Right ventricle myocardium superior (tissue), 1 donor: ENCODE measurements at places on chromosomes 7 and 10. TPM values are rescaled to one million over a fixed set of nuclear protein-coding genes. Genes with fewer than 3 reads are reported as not detected.

Gene PRKCQ
- total RNA-seq = 0.30 TPM

Gene EPHA1
- 0.08 TPM for total RNA-seq

Gene TMEM130
- total RNA-seq = not detected

Gene SRRM3
- 16.3 TPM for total RNA-seq

Gene KAT6B
- total RNA-seq = 36.2 TPM

Gene GRID2IP
- total RNA-seq = not detected

Gene STOX1
- 0.38 TPM for total RNA-seq

DNA sequence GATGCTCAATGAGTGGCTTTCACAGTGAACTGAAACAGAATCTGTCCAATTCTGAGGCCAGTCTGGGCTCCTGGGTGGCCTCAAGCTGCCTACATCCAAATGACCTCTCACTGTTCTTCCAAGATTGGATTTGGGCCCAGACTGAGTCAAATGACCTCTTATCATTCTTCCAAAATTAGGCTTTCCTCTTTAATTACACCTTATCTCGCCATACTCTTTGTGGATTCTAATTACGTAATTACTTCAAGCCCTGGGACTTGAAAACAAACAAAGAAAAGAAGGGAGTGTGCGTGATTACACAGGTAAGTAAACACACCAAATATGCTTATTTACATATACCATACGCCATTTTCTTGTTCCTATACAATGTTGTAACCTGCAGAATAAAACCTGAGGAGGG is 18.8 kb downstream of the SORBS1 start:
- DNase-seq = no peak

DNA sequence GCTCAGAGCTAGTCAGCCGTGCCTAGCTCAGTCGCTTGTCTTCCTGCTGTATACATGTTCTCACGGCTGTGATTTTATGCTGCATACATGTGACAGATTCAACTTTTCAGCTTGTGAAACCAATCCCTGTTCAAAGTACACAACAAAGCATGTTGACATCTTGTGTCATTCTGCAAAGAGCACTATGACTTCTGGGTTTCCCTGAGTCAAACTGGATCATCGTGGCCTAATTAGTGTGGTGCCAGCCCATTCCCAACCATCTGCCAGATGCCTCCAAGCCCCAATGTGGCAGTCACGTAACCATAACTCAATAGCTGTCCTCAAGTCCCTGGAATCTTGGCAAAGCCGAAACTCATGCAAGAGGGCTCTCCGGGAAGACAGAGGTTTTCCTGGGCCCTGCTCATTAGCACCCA is 144.8 kb downstream of the MYOF start:
- DNase-seq = no peak

- no peak for DNase-seq
Measured at GRCh38 chr7:151024435-151025056, at the start of gene ATG9B. Gene ATG9B, minus strand, starts transcription at chr7:151024494. Its CDS starts 71 bp downstream, at chr7:151024423.

DNA sequence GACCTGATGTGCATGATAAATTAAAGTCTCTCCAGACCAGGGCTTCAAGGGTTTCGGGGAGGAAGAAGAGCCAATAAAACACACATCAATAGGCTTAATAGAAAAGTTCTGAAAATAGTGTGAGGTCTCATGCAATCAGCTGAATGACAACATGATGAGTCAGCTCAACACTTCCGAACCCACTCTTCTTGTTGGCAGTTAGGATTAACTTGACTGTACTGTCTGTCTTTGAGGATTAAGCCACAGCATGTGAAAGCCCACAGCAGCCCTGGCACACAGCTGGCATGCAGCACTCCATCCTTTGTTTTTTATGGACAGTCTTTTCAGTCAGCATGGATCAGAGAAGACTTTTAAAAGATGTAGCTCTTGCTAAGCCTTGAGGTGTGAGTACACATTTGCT is 526.9 kb upstream of the VSTM2A start:
- no peak for DNase-seq

DNA sequence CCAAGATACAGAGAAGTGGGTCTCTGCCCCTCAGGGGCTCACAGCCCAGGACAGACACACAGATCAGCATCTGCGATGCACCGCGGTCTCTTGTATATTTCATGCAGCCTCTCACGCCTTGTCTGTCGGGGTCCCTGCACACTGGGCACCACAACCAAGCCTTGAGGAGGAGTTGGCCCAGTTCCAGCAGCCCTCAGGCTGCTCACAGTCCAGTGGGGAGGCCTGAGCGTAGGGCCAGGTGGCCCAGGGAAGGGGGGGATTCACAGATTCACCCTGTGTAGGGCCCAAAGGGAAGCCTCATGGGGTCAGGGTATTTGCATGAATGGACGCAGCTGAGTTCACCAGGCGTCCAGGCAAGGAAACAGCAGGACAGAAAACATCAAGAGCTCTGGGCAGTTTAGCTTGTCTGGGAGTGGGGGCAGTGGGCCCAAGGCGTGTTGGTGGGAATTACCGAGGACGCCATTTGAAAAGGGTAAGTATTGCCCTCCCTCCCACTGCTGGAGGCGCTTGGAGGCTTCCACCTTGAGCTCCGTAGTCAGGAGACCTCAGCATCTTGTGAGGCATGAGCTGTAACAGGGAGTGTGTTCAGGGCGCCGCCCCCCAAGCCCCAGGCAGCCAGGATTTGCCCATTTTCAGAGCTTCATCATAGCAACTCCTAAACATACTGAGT is 129.1 kb upstream of the CHST15 start:
- DNase-seq = no peak

GRCh38 chr10:124996127-124996853 is 54.4 kb downstream of the ZRANB1 start:
- no peak for DNase-seq

DNA sequence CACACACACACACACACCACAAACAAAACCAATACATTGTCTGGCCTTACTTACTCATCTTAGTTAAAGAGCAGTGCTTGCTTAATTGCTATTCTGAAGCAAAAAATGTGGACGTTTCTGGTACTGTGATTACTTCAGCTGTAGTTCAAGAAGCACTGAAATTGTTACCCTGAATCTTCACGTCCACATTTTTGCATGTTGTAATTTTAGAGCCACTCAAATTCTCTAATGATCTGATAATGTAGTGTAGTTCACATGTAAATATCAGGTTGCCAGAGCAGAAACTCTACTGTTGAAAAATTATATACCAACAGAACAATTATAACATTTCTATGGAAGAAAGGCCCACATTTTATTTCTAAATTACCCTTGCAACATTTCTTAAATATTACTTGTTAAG is 1451.1 kb downstream of the GATA3 start:
- DNase-seq = no peak

DNA sequence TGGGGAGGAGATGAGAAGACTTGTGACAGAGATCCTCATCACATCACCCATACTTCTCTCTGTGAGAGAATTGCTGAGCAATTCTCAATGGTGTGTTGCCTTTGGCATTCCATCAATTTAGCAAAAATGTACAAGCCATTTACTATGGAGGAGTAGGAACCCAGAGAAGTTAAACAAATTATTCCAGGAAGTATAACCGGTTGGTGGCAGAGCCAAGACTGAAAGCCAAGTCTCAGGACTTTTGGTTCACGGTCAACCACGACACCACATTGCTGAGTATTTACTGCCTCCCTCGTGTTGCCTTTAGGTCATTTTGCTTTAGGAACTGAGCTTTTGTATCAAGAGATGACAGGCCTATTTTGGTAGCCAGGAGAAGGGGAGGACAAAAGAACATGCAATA is 88.0 kb upstream of the ELMO1 start:
- DNase-seq = no peak
